Fibroblast of skin of right quadriceps (primary cell): ENCODE measurements at places on chromosomes 13 and 19.
A peak's percentile ranks its signal among the peaks of the same experiment; 100 is the strongest.

- no peak for DNase-seq
Observed at GRCh38 chr13:21686751-21687391, 16.0 kb downstream of the FGF9 start.

DNA sequence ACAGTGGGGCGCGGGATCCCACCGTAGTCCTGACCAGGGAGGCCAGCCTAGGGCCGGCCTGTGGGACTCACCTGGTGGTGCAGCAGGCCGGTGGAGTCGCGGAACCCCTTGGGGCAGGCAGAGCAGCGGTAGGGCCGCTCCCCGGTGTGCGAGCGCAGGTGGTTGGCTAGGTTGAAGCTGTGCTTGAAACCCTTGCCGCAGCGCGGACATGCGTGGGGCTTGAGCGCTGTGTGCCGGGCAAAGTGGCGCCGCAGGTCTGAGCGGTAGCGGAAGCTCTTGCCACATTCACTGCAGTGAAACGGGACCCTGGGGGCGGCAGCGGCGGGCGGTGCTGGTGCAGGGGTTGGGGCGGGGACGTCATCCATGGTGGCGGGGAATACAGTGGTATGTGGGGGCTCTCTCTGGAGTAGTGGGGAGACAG lies 1.8 kb downstream of the FIZ1 start:
- no peak for DNase-seq

GRCh38 chr13:112178769-112179168 lies 111.8 kb downstream of the SOX1 start:
- no peak for DNase-seq

GRCh38 chr13:108830916-108831315 lies 201.5 kb downstream of the MYO16 start:
- DNase-seq: no peak

DNA sequence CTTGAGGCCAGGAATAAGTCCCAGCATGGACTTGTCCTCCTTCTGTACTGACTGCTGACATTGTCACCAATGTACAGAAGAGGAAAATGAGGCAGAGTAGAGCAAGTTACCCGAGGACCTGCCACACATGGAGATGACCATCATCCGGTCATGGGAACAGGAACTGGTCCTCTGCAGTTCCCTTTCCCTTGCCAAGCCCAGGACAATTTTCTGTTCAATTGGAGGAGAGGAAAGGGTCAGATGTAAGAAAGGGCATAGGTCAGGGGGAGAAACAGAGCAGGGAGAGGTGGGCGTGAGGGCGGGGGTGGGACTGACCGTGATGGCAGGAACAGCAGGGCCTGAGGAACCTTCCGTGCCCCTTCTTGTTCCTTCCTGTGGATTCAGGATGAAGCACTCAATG lies 18.6 kb downstream of the PHLDB3 start:
- DNase-seq: no peak

DNA sequence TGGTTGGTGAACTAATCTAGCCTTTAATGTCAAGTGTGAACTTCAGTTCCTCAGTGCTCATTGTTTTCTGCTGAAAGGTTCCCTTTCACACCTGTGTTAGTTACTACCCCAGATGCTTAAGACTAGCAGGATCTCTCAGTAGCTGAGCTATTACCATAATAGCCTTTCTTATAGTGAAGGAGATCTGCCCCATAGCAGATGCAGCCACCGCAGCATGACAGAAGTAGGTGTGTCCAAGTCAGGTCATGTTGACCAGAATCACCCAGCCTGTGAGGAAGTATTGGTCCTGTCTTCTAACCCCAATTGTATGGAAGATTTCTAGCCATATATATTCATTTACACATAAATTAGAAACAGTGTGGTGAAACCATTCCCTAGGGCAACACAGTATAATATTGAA lies 37.3 kb downstream of the ZAR1L start:
- no peak for DNase-seq

- no peak for DNase-seq
Observed at GRCh38 chr13:46071590-46072249, 19.2 kb upstream of the ZC3H13 start.

DNA sequence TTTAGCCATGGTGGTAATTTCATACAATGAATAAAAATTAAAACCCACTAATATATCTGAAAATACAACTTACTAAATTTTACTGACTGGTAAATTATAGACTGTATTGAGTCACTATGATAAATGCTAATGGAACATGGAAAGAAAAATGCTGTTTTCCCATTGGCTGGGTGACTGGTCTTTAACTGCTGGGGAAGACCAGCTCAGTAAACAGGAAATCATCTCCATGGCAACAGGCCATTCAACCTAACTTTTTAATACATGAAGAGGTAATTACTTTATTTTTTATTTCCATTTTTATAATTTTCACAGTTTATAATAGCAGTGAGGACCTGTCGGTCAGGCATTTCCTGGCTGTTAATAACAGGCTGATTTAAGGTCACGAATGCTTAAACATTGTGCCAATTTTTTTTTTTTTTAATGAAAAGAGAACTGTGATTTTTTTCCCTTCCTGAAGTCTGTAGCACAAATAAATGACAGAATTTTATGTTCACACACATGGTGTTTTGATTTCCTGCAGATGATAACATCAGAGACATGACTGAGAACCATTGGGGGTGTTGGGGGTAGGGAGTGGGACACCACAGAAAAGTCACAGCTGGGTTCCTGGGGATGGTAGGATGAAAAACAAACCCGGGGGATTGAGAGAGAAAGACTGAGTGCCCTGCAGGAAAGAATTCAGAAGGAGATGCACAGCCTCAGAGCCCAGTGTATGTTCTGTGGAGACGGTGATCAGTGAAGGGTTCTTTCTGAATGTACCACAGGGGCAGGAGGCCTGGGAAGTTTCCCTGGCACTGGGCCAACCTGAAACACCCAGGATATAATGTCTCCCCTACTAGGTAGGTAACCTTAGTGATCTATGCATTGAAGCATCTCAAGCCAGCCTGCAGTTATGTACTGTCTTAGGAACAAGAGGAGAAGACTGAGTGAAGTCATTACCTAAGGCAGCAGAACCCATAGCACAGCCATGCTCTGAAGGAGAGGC lies 297.1 kb downstream of the COG6 start:
- DNase-seq: peak; percentile 78

DNA sequence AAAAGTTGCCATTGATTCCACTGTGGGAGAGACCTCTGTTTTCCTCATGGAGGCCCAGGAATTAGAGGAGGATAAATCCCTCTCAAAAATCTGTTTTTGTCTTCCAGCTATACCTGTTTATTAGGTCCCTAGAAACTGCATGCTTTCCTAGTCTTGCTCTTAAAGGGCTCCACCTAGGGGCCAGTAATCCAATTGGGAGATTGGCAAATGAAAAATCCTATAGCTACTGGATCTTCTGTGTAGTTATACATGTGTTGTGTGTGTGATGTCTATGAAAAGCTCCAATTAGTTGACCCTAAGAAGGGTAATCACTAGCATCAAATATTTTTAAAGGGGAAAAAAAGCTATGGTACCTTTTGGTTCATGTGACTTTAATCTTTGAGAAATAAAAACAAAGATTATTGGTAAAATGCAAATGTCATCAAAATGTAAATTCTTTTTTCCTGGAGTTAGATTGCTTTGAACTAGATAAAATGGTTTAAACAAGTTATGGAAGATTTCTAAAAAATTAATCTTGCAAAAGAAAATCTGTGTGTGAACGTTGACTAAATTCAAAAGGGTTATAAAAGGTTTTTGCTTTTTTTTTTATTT lies 63.4 kb upstream of the C1QTNF9B start:
- peak; percentile 53 for DNase-seq

DNA sequence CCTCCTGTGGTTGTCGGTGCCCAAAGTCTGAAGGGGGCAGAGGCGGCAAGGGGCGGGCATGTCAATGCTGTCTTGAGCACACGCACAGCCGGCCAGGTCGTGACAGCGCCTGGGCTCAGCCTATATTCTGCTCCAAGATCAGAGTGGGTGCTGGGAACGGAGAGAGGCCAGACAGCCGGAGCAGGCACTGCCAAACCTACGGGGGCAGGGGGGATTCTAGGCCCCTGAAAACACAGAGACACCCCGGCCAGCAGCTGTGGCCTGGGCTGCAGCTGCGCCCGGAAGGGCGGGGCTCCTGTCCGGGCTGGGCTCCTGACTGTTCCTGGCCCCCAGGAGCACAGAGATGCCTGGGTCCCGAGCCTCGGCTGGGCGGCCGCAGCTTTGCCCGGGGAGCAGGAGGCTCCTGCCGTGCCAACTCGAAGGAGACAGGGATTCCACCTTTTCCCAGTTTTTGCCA lies 2662.9 kb upstream of the PCDH20 start:
- no peak for DNase-seq

DNA sequence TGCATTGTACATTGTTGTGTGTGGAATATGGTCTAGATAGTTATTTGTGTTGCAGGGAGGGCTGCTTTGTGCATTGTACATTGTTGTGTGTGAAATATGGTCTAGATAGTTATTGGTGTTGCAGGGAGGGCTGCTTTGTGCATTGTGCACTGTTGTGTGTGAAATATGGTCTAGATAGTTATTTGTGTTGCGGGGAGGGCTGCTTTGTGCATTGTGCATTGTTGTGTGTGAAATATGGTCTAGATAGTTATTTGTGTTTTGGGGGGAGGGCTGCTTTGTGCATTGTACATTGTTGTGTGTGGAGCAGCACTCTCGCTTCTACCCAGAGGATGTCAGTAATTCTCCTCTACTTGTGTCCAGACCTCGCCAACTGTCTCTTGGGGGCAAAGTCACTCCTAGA lies 36.3 kb upstream of the ZNF835 start:
- DNase-seq: no peak

- no peak for DNase-seq
Observed at GRCh38 chr13:84570831-84571230, 688.6 kb upstream of the SLITRK1 start.

GRCh38 chr13:27933580-27934328 lies 14.0 kb downstream of the PDX1 start:
- no peak for DNase-seq

DNA sequence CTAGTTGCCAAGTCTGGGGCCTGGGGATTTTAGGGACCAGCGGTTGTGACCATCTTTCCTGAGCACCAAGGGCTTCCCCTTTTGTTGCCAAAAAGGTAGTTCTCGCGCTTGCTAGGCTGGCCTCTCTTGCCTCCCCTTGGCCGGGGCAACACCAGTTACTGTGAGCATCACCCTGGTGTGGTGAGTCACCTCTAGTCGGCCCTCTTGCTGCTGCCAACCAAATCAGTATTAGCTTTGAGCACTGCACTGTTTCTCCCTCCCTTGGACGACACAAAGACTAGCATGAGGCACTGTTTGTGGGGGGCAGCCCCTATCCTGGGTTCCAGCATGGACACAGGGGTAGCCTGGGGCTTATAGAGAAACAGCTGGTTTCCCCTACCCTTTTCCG lies 6.9 kb downstream of the SYDE1 start:
- no peak for DNase-seq

DNA sequence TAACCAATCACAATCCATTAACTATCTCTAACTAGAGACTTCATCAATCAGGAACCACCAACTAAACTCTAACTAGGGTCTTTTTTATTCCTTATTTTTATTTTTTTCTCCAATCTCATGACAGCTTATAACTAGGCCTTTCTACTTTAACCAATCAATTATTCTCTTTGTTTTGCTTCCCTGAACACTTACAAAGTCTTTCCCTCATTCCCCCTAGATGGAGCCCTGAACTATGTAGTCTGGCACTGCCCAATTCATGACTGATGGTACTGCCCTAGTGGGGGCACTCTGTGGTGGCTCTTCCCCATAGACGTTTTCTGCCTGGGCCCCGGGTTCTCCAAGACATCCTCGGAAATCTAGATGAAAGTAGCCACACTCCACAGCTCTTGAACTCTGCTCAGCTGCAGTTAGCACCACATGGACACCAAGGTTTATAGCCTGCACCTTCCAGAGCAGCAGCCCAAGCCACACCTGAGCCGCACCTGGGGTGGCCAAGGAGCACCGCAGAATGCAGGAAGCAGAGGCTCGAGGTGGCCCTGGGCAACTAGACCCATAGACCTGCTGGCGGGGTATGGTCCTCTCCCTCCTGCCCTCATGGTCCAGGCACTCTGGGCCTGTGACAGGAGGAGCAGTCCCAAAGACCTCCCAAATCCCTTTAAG lies 6.6 kb downstream of the ATP7B start:
- DNase-seq: no peak

GRCh38 chr19:41023193-41023592 lies 32.1 kb downstream of the CYP2B6 start:
- no peak for DNase-seq

DNA sequence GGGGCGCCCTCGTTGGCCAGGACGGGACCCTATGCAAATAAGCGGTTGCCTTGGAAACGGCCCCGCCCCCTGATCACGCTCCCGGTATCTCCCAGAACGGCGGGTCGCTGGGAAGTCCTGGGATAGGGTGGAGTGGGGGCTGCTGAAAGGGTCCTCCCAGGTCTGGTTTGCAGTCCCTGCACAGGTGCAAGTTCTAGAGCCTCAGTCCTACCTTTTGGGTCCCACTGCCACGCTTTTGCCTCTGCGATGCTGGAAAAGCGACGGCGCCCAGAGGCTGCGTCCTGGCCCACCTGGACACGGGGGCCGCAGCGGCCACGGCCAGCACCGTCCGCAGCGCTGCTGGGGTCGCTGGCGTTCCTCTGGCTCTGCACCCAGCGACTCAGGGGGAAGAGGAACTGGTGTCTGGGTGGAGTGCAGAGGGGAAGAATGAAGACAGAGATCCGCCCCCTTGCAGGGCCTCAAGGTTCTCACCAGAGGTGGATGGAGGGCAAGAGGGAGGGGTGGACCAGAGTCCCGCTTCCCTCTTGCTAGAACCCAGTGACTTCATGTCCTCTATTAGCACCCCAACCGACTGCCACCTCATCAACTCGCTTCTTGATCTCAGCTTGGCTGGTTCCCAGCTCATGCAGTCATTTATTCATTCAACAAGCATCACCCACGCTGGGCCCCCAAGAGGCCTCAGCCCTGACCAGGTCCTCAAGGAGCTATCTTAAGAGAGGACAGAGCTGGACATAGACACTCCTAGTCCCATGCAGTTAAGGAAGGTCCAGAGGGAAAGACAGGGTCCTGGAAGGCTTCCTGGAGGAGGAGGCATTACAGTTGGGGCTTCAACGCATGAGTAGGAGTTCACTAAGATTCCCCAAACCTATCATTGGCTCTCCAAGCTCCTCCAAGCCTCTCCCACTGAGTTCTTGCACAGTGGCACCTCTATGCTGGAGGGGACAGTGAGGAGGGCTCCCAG lies at the start of gene LRRC25:
TSS of gene LRRC25 (minus strand) at position 381 of the 961 bp plus-strand sequence. CDS start 659 bp downstream, outside the sequence.
- DNase-seq: no peak

DNA sequence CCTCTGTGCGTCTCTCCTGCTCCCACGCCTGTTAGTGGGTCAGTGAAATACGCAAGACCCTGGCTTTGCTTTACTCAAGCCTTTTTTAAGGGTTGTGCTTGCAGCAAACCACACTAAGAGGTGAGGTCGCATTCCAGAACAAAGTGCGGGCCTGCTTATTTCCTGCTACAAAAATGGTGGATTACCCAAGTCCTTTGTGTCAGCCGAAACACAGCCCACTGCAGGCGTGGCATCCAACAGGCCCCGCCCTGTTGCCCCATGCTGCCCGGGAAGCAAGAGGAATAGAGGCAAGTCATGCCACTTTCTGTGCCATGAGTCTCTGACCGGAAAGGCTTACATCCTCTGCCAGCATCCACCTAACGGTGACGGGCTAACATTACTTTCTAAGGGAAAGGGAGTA lies 7.7 kb upstream of the IRS2 start:
- DNase-seq: no peak
